Heart right ventricle (tissue), 16 donors: ENCODE measurements at places on chromosomes 2 and 18. TPM values are rescaled to one million over a fixed set of nuclear protein-coding genes. Genes with fewer than 3 reads are reported as not detected.

GRCh38 chr2:12044857-12045256 is 298.4 kb downstream of the LPIN1 start:
- no peak for DNase-seq

The GYPC gene
- total RNA-seq = 153 TPM

- no peak for DNase-seq
Measured at GRCh38 chr2:100556746-100557145, 6.0 kb upstream of the PDCL3 start.

The PHLPP1 gene
- 8.1 TPM for total RNA-seq

- no peak for DNase-seq
Measured at GRCh38 chr2:9160732-9161131, 45.9 kb upstream of the ASAP2 start.

DNA sequence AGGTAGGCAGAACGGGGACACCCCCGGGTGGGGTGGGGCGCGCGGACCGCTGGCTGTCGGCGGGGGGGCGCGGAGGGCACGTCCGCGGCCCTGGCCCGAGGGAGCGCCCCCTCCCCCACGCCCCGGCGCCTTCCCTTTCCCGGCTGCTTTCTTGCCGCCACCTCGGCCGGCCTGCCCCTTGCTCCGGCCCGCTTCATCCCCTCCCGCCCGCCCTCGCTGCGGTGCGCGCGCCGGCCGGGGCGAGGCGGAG is 443 bp downstream of the VAPA start:
- no peak for DNase-seq

DNA sequence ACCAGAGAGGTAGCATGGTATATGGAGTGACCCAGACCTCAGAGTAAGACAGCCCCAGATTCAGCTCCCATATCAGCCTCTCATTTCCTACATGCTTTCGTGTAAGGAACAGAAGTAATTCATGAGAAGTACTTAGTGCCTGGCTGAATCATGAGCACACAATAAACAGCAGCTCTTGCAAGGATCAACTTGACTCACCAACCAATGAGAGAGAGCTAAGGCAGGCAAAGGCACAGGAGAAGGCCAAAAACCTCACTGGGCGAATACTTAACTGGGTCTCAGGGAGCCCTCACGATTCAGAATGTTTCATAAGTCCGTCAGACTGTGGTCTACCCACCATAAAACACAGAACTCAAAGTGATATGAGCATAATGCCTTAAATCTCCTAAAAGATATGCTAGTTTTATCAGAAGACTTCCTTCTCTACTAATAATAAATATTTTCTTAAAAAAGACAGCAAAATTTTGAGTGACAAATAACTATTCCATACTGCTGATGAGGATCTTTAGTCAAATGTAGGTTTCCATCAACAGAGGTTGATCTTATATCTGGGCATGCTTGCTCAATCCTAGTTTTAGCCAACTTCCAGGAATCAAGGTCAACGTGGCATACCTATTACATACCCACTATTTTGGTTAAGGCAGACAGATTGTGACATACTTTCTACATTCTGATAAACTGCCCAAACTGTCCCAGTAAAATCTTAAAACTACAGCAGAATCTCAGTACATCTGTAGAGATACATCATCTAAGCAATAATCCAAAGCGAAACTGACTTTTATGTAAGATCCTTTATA is 34.9 kb downstream of the IMMT start:
- DNase-seq = no peak

The REG3A gene
- not detected for total RNA-seq

The ITGB6 gene
- 1.9 TPM for total RNA-seq

The GAD1 gene
- total RNA-seq = not detected

GRCh38 chr18:58140387-58141325 is 96.6 kb downstream of the NEDD4L start:
- no peak for DNase-seq

DNA sequence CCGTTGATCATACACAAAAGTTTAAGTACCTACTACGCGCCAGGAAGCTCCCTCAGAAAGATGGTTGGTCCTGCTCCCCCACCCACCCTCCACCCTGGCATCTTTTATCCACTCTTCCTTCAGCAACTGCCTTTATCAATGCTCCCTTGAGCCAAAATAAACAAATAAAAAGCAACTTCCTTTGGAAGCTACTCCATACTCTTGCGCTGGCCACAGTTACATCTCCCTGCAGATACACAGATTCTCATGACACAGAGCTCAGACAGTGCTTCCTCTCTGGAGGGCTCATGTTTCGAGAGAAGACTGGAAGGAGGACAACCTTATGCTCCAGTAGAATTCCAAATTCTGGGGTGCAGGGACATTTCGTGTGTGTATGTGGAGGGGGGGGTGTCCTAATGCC is 3.8 kb upstream of the STEAP3 start:
- DNase-seq = no peak

DNA sequence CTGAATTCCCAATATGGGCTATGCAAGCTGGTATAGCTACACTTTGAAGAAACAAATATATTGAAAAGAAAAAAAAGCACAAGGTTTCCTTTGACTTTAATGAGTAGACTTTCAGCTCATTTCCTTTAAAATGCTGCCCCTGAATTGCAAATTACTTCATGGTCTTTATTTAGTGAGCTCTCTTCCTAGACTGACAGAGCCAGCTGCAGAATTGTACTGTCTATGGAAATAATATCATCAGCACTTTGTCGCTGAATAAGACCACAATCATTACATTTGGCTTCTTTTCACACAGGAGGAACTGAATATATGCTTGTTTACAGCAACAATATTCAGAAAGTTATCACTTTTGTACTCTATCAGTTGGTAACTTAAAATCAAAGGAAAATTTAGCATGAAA is 41.7 kb downstream of the ARL5A start:
- DNase-seq = no peak

The IMMT gene
- total RNA-seq = 281 TPM

- DNase-seq = peak; percentile 38
Measured at GRCh38 chr18:36284671-36285295, 12.7 kb upstream of the FHOD3 start.

The CFLAR gene
- total RNA-seq = 194 TPM

GRCh38 chr2:27703638-27704341 is 40.1 kb downstream of the SLC4A1AP start:
- peak; percentile 89 for DNase-seq

DNA sequence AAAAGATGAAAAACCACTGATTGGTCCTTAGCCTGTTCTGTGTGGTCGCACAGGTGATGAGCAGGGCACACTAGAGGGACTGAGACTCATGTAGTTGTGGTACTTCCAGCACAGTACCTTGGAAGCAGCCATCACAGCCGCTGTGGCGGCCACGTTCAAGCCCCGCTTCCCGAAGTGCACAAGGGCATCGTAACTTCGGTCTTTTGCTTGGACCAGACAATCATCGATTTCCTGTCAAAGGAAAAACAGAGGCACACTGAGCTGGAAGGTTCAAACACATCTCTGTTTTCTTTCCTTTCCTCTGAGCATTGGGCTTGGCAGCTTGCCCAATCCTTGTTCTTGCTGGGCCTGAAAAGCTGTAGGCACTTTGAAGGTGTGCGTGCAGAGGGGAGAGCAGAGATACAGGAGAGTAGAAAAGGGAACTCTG is 52.6 kb downstream of the MRPL35 start:
- no peak for DNase-seq

DNA sequence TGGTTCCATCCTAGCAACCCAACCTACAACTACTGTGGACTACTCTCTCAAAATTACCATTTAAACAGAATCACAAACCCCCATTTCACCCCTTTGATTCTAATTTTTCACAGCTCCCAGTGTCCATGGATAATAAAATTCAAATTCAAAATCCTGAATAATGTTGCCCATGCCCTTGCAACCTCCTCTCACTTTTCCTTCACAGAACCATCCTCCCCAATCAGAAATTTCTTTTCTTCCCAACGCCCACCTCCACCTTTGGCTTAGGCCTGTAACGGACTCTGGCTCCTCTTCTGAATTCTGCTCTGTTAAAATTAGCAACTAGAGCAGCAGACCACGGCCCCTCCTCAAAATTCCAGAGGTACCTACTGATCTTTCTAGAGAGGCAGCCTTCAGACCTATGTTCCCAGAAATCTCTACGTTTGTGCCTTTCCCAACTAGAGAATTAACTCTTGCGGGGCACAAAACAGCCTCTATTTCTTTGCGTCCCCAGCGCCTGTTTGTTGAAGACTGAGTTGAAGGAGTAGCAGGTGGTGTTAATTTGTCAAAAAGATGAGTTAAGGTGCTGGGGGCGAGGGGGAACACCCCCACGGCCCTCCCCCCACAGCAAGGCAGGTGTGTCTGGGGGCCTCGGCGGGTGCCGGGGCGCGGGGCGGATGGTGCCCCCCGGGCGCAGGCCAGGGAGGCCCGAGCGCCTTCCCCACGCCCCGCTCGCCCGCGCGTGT is 428 bp upstream of the MAP3K20 start:
- no peak for DNase-seq

DNA sequence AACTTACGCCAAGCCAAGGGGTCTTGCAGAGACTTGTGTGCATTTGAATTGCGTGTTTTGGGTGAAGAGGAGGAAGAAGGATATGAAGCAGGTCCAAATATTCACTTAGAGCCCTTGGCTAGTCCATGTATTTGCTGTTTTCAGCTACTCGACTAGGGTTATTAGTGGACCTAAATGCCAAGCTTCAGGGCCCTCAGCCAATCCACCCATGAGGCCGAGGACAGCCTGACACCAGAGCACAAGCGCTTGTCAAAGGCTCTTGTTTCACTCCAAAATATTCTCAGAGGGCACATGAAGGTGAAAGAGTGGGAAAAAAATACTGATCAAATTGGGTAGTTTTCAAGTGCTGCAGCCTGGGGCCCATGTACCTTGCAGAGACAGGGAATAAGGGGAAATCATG is 174.8 kb upstream of the ACAA2 start:
- DNase-seq = peak; percentile 20

The CYBRD1 gene
- 38.9 TPM for total RNA-seq

DNA sequence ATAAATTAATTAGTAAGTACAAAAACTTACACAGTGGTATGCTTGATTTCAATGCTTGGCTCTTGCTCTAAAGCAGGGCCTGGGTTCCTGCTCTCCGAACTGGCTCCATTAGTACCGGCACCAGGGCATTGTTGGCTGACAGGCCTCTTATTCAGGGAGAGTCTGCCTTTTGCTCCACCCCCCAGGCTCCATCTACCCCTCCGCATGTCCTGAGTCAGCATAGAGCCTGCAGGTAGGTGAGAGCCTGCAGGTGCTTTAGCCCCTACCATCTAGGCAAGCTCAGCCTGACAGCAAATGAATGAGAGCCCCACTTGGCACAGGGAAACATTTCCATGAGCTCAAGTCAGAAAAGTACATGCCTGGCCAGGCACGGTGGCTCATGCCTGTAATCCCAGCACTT is 35.1 kb upstream of the EFHD1 start:
- no peak for DNase-seq

DNA sequence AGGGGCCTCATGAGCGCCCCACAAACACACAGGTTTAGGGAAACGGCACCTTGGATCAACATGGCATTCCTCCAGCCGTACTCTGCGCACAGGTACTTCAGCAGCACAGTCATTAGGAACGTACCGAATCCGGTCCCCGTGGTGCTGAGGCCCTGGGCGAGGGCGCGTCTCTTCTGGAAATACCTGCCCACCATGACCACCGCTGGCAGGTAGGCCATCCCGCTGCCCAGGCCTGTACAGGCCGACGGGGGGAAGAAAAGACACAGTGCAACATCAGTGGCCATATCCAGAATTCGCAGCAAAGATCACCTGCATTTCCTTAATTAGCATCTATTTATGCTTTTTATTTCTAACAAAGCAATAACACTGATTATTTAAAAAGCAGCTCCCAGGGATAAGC is 22.2 kb downstream of the SLC16A14 start:
- no peak for DNase-seq

DNA sequence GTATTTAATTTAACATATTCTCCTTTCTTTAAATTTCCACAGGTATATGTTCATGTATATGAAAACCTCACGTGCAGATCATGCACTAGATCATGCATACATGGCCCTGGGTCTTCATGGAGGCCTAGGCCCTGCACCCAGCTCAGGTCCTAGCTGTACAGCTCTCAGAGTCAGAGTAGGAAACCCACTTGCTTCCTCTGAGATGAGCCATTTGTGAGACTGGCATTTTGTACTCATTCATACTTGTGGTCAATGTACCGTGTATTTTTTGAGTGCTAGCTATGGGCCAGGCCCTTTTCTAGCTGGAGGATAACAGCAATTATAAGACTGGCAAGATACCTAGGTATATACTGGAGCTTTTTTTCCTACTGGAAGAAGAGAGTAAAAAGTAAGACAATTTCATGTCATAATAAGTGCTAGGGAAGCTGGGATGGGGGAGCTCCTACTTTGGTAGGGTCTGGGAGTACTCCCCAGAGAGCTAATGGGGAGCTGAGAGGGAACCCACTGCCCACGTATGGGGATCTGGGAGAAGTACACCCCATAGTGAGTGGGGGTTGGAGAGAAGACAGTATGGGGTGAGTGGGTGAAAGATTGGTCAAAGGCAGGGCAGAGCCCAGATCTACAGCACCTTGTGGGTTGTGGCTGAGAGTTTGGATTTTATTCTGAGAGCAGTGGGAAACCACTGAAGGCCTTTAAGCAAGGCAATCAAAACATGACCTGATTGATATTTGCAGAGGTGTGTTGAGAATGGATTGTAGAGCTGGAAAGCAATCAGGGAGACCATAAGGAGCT is 72.0 kb downstream of the POLE4 start:
- DNase-seq = no peak

GRCh38 chr2:142834021-142834420 is 43.4 kb upstream of the KYNU start:
- DNase-seq = no peak

The ANKRD30B gene
- total RNA-seq = not detected

GRCh38 chr2:234723400-234723799 is 226.5 kb upstream of the ARL4C start:
- no peak for DNase-seq

- no peak for DNase-seq
Measured at GRCh38 chr18:77267969-77268368, 18.3 kb downstream of the GALR1 start.

The GCG gene
- total RNA-seq = not detected

The FSHR gene
- total RNA-seq = 0.21 TPM

DNA sequence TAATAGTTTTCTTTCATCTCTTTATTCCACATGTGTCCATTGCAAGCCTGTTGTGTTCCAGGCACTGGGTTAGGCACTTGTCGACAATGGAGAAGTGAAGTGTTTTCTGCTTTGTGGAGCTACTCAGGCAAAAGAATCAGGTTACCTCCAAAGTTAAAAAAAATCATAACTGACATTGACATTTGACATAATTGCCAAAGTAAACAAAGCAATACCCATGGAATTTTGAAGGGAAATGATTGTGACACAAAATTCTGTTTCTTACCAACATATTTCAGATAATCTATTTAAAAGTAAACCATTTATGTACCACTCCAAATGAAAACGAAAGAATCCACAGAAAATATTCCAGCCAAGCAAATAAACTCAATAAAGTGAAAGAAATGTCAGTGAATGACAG is 6.4 kb upstream of the TGFA start:
- DNase-seq = no peak

DNA sequence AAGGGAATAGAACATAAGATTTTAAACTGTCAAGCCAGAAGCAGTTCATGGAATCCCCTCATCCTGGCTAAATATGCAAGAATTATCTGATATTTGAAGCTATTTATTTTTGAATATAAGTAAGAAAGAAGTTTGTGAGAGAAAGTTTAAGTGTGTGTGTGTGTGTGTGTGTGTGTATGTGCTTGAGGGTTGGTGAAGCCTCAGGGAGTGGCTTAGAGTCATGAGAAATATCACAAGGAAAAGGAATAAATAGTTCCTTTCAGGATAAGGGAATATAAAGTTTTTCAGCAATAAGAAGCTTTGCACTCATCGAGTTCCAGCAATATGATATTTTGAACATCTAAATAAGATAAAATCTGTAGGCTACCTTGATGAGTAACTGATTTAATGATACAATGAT is 359.6 kb downstream of the MEIS1 start:
- no peak for DNase-seq
